GF-D8 (cell line): ENCODE measurements at places on chromosomes 1 and 21.
A peak's percentile ranks its signal among the peaks of the same experiment; 100 is the strongest.

- DNase-seq, result no peak
These were observed 31.9 kb downstream of the CYP4B1 start for GRCh38 chr1:46830665-46831322.

- DNase-seq, result no peak
These were observed 14.3 kb downstream of the SLFNL1 start for GRCh38 chr1:41006942-41007865.

- no peak for DNase-seq
These were observed 121.1 kb downstream of the NUF2 start for GRCh38 chr1:163442895-163443294.

DNA sequence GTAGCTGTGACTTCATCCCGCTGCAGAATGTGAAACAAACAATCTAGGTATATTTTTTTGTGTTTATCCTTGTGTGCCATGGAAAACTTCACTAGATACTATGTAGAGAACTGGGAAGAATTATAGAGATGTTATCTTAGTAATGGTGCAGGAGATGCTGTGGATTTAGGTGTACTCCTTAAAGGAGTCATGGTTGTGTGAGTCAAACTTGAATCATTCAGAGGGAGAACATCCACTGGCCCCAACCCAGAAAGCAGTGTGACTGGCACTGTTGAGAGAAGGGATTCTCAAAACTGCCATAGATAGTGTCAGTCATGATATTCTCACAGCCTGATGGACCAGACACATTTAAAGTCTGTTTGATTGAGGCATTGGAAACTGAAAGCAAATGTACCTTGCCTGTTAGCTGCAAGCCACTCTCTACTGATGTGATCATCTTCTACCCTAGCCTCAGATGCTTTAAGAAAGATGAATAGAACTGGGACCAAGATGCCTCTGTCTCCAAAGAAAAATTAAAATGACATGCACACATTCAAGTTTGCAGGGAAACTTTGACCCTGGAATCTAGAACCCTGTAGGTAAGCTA, 754.6 kb downstream of the MRPL39 start:
- no peak for DNase-seq

- DNase-seq, result no peak
These were observed 27.5 kb downstream of the EPHA2 start for GRCh38 chr1:16128338-16128741.

GRCh38 chr1:12359359-12360133, 129.7 kb downstream of the VPS13D start:
- no peak for DNase-seq

DNA sequence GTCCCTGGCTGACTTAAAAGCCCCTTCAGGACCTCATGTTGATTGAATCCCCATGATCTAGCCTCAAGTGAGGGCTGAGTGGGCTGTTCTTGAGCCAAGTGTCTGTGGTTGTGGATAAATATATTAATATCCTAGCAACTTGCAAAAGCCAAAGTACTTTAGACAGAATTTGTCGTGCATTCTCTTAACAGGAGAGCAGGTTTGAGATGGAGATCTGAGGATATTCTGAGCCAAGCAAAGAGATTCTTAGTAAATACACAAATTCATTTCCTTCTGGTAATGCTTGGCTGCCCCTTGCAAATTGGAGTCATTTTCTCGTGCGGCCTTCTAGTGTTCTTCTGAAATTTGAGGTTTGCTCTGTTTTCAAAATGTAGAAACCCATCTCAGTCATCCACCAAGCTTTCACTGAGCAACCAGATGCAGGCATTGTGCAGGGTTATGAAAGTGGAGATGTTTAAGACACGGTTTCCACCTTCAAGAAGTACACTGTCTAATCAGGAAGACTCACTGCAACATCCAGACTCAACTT, 242.1 kb upstream of the JUN start:
- no peak for DNase-seq

- DNase-seq, result no peak
These were observed 7.0 kb upstream of the TRIM45 start for GRCh38 chr1:117128323-117129079.

DNA sequence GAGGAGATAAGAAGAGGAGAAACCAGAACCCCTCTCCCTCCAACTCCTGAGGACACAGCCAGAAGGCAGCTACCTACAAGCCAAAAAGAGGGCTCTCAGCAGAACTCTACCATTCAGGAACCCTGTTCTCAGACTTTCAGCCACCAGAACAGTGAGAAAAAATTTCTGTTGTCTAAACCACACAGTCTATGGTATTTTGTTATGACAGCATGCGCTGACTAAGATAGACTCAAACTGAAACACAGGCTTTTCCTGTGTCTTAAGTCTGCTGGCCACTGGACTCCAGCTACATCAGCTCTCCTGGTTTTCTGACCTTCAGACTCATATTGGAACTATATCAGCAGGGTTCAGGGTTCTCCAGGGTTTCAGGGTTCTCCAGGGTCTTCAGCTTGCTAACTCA, 126.5 kb upstream of the TNFSF4 start:
- no peak for DNase-seq

DNA sequence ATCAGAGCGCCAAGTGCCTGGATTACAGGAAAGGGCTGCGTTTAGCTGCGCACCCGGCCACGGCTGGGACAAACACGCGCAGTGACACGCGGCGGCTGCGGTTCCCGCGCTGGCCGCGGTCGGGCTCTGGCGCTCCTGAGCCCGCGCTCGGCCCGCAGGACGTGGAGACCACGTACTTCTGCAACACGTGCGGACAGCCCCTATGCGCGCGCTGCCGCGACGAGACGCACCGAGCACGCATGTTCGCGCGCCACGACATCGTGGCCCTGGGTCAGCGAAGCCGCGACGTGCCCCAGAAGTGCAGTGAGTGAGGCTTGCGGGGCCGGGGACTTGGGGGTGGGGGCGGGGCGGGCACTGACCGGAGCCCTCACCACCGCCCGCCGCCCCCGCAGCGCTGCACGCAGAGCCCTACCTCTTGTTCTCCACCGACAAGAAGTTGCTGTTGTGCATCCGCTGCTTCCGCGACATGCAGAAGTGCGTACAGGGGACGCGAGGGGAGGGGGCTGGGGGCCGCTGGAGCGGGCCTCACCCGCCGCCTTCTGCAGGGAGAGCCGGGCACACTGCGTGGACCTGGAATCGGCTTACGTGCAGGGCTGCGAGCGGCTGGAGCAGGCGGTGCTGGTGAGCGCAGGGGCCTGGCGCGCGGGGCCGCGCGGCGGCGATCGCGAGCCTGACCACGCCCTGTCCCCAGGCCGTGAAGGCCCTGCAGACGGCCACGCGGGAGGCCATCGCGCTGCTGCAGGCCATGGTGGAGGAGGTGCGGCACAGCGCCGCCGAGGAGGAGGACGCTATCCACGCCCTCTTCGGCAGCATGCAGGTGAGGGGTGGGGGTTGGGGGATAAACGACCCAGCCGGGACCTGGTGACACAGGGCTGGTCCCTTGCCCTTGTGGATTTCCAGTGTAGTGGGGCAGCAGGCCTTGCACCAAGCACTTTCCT, 3.1 kb downstream of the RNF207 start:
- DNase-seq, result peak; percentile 43

GRCh38 chr1:25019337-25020172, 89.5 kb upstream of the RUNX3 start:
- no peak for DNase-seq

DNA sequence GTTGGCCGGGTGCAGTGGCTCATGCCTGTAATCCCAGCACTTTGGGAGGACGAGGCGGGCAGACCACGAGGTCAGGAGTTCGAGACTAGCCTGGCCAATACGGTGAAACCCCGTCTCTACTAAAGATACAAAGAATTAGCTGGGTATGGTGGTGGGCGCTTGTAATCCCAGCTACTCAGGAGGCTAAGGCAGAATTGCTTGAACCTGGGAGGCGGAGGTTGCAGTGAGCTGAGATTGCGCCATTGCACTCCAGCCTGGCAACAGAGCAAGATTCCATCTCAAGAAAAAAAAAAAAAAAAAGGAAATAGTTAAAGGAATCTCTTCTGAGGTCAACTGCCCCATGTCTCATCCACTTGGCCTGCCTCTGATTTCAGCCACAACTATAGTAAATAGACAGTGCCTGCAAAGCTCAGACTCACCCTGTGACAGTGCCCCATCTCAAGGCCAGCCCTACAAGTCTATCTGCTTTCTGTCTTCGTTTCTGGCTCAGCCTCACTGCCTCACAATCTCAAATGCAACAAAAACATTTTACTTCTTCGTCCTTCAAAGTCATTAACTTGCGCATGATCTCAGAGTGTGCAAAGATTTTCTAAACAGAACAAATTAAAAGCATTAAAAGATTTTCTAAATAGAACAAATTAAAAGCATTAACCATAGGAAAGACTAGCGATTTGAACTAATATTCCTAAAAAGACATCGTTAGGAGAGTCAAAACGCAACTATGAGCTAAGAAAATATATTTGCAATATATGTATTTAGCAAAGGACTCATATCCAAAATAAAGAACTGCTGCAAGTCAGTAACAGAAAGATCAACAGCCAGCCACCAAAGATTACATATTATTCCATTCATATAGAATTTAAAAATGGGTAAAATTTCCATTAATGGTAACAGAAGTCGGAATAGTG, 65.0 kb upstream of the PRDX6 start:
- no peak for DNase-seq

DNA sequence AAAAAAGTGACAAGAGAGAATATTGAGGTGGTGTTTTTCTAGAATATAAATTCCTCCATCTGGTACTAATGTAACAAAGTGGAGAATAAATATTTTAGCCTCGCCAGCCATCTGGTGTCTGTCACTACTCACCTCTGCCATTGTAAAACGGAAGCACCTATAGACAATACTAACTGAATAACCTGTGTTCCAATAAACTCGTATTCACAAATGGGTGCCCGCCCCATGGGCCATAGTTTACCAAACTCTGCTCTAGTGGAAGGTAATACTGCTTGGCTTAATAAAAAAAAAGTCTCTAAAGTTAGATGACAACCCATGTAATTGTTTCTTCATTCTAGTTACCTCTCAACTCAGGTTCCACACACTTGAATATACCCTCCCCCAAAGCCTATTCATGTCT, 8.1 kb downstream of the MIS18A start:
- no peak for DNase-seq

DNA sequence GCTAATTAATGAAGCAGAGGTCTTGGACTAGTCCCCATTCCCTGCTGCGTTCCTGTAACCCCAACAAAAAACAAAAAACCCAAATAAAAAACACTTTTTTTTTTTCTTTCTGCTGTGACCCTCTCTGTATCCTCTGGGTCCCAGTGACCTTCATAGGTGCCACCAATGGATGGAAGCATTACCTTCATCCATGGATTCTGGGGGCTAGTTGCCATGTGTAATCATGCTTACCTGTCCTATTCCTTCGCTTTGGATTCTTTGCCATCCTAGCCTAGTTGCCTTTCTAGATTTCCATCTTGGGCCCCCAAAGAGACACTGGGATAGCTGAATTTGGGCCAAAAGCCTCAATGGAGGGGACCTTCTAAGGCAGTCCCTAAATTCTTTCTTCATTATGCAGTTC, 1208.7 kb downstream of the BRINP3 start:
- no peak for DNase-seq

DNA sequence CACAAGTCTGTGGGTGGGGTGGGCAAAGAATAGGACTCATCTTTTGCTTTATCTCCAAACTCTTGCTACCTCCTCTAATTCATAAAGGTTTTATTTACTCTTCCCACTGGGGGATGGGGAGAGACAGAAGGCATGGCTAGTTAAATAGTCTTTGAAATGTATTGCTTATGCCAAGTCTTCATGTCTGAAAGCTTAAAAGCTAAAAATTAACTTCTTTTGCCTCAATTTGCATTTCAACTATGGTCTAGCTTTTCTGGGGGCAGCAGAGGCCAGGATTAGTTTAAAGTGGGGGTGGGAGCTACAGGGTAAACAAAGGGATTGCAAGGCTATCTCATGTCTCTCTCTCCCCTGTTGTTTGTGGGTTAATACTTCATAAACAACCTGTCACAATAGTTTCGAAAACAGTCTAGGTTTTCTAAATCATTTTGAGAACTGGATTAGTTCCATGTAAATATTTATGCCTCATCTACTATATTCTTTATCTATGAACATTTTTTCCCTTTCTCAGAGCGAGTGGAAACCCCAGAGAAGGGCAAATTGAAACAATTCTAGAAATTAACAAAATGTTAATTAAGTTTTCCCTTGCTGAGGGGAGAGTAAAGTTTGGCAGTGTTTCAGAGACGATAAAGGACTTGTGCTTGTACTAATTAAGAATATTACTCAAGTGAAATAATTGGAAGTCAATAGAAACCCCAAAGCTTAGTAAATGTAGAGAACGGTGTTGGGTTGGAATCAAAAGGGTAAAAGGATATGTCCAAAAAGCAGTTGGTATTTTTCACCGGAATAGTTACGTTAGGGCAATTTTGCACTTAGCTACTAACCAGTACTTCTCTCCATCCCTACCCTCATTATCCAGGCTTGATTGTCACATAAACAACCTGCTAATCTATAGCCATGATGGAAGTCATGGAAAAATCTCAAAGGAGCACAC, 182.2 kb downstream of the GIPC2 start:
- DNase-seq, result no peak

- DNase-seq, result no peak
These were observed 673.6 kb upstream of the ADGRL2 start for GRCh38 chr1:81126989-81127581.

DNA sequence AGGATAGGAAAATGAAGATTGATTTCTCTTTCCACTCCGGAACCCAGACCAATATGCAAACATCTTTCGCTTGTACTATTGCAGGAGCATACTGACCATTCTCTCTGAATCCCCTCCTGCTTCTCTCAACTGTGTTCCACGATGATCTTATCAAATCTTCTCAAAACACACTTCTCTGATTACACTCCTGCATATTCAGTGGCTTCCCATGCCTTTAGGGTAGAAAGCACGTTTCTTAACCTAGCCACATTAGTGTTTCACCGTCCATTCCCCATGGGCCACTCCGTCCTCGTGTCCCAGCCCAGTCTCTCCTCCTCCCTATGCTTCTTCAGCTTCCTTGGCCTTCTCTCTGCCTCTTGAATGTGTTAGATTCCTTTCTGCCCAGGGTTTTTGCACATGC, 198.5 kb downstream of the ZP4 start:
- no peak for DNase-seq

DNA sequence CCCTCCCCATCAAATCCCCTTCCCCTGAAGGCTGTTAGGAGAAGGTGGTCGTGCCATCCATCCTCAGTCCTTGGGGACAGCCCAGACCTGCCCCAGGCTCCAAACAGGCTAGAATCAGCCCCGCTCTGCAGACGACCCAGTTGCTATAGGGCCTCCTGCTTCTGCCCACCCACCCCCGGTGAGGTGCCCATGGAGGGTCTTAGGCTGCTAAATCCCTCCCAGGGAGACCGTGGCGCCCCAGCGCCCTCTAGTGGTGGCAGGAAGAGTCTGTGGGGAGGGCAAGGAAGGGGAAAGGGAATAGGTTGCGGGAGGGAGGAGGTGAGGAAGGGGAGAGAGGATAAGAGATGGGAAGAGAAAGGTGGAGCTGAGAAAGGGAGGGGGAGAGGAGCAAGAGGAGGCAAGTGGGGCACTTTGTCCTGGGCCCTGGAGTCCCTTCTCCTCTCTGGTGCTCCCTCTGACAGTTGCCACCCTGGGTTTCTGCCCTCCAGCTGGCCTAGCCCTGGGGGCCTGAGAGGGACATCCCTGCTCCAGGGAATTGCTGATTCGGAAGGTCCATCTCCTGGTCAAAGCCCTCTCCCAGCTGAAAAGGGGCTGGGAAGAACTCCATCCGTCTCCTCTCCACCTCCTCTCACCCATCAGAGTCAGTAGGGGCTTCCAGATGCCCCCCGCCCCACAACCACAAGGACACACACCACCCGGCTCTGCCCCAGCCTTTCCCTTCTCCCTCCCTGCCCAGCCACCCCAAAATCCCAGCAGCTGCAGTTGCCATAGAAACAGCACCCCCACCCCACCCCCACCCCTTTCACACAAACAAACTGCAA, 55.4 kb downstream of the CAMK2N1 start:
- DNase-seq, result no peak

- DNase-seq, result no peak
These were observed 12.5 kb upstream of the DISP3 start for GRCh38 chr1:11466416-11466815.
